ENCODE measurements at places on chromosomes 13 and 19. TPM values are rescaled to one million over a fixed set of nuclear protein-coding genes. Genes with fewer than 3 reads are reported as not detected.

- DNase-seq = no peak
These were observed 1.9 kb upstream of the LINGO3 start for GRCh38 chr19:2309734-2310362.

DNA sequence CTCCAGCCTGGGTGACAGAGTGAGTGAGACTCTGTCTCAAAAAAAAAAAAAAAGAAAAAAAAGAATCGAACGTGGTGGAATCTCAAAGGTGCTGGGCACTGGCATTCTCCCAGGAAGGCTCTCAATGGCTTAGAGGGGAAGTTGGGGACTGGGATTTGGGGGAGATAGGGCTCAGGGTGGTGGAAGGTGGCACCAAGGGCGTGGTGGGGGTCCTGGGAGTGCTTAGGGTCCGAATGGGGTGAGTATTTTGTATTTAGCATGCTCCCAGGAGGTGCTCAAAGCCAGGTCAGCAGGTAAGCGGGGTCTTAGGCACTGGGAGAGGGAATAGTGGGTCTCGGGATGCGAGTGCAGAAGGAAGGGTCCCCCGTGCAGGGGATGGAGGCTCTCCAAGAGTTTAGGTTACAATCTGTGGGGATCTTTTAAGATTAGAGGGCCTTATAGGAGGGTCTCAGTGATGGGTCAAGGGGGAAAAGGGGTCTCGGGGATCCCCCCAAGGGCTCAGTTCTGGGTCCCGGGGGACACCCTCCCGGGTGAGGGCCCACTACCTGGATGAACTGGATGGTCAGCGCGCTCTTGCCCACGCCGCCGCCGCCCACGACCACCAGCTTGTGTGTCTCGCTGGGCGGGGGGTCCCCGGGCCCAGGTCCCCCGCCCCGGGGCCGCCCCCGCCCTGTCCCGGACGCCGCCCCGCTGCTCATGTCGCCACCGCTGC, 386 bp downstream of the RRAS start:
- no peak for DNase-seq

GRCh38 chr19:38331728-38332127, 3.9 kb upstream of the CATSPERG start:
- no peak for DNase-seq

GRCh38 chr19:17866312-17866963, 5.3 kb upstream of the SLC5A5 start:
- DNase-seq = no peak

ZSWIM4 gene
- 15.7 TPM for total RNA-seq

CCDC8 gene
- total RNA-seq = 29.3 TPM
